ENCODE measurements at places on chromosomes 5 and 9.

- peak; percentile 84 for DNase-seq
These were observed 216.9 kb upstream of the ZNF608 start for GRCh38 chr5:124963236-124963919.

DNA sequence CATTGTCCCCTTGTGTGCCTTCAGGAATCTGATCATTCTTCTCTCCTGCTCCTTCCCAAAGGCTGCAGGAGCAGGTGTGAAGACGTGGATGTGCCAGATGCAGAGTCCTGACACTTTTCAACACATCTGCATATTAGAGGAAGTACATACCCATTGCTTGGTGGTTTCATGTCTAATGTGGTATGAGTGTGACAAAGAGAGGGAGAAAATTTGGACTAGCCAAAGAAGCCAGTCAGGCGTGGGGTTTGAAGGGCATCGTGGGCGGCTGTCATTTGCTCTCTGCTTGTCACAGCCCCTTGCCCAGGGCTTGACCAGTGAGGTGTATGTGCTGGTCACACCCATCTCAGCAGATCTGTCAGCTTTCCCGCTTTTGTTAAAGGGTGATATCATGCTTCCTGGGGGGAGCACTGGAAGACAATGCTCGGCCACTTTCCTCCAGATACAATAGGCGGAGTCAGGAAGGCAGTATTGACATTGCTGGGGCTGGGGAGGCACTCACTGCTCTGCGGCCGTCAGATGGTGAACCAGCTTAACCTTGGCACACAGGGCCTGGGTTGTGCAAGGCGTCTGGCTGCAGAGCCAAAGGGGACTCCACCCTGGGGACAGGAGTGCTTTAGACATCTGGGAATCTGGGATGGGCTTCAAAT is 8.6 kb downstream of the TEK start:
- DNase-seq, result no peak

GRCh38 chr9:125650271-125650737 is 56.7 kb downstream of the MAPKAP1 start:
- DNase-seq, result peak; percentile 78

DNA sequence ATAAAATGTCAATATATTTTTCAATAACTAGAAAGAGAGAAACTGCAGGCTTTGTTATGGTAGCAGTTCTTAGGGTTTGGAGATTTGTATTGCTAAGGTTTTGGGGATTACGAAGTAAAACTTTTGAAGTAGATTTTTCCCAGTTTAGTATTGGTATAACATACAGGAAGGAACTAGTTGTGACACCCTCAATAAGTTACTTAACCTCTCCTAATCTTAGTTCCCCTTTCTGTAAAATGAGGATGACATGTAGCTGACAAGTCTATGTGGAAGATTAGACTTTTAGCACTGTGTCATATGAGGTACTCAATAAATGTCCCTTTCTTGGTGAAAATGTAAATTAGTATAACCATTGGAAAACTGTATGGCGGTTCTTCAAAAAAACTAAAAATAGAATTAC is 73.4 kb upstream of the ATG10 start:
- no peak for DNase-seq

GRCh38 chr5:180975338-180975737 is 13.3 kb upstream of the BTNL3 start:
- DNase-seq, result no peak

GRCh38 chr9:120708526-120709224 is 5.6 kb downstream of the MEGF9 start:
- DNase-seq, result peak; percentile 63

- no peak for DNase-seq
These were observed 61.8 kb downstream of the MEF2C start for GRCh38 chr5:88821161-88821560.

GRCh38 chr9:109225629-109226028 is 58.6 kb upstream of the FRRS1L start:
- no peak for DNase-seq

DNA sequence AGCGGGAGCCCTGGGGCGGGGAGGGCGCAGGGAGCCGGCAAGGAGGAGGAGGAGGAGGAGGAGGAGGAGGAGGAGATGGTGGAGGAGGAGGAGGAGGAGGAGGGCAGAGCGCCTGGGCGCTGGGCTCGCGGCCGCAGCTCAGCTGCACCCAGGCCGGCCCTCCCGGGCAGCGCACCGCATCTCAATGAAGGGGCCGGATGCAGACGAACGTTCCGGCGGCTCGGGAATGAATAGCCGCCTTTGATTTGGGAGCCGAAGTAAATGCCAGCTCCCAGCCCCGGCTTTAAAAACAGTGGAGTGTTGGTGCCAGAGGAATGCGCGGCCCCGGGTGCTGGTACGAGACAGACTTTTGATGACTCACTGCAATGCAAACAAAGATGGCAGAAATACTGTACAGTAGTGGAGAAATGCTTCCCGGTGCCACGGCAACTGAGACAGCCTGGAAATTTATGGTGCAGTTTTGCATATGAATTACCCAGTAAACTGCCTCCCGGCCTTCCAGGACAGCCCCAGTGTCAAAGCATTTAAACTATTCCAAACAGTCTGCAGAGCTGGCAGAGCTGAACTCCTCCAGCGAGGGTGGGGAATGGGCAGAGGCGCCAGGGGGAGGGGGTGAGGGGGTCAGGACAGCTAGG is 43.1 kb downstream of the NACC2 start:
- peak; percentile 99 for DNase-seq

- no peak for DNase-seq
These were observed 411.8 kb upstream of the CDH6 start for GRCh38 chr5:30781643-30782042.

- no peak for DNase-seq
These were observed 13.0 kb downstream of the ELL2 start for GRCh38 chr5:95948631-95949030.

GRCh38 chr5:149711338-149711737 is 18.8 kb upstream of the PPARGC1B start:
- no peak for DNase-seq

- no peak for DNase-seq
These were observed 535.6 kb upstream of the MEF2C start for GRCh38 chr5:89418407-89419085.

DNA sequence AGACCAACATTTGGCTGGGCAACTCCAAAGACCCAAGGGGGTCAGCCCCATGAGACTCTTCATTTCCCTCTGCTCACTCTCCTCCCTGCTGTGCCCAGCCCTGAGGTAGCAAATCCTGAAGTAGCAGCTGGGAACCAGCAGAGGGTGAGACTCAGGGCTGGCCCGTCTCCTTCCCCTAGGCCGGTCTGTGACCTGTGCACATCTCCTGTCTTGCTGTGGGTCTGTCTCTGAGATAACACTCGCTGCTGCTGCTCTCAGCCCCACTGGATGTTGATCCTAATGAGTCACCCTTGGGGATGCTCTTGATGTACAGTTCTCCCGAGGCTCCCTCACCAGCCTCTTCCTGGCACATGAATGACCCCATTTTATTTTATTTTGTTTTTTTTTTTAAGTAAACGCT is 7.3 kb upstream of the OR2V1 start:
- DNase-seq, result peak; percentile 46

GRCh38 chr5:88488130-88488529 is 219.5 kb upstream of the TMEM161B start:
- DNase-seq, result no peak

- DNase-seq, result no peak
These were observed 6.9 kb downstream of the CAMK4 start for GRCh38 chr5:111231119-111231518.

GRCh38 chr5:65288657-65289056 is 193.1 kb downstream of the ADAMTS6 start:
- DNase-seq, result no peak

DNA sequence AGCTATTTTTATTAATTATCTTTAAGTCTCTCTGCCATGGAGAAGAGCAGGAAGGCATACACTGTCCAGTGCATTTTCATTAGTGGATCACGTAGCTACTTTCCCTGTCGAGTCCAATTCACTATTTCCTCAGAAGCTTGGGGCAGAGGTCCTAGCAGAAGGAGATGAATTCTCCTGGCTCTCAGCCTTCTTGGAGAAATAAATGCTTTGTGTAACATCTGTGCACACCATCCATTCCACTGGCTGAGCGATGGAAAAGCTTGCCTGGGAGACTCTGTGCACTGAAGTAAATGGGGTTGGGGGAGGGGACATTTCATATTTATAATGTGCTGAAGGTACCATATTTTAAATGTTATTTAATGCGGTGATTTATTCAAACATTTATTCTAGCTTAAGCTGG is 23.4 kb downstream of the PROP1 start:
- peak; percentile 27 for DNase-seq

- DNase-seq, result no peak
These were observed 22.2 kb upstream of the ERAP2 start for GRCh38 chr5:96854067-96854466.

GRCh38 chr9:82903503-82903902 is 159.4 kb downstream of the RASEF start:
- no peak for DNase-seq

- peak; percentile 60 for DNase-seq
These were observed 309.7 kb downstream of the TLE1 start for GRCh38 chr9:81379655-81380054.

DNA sequence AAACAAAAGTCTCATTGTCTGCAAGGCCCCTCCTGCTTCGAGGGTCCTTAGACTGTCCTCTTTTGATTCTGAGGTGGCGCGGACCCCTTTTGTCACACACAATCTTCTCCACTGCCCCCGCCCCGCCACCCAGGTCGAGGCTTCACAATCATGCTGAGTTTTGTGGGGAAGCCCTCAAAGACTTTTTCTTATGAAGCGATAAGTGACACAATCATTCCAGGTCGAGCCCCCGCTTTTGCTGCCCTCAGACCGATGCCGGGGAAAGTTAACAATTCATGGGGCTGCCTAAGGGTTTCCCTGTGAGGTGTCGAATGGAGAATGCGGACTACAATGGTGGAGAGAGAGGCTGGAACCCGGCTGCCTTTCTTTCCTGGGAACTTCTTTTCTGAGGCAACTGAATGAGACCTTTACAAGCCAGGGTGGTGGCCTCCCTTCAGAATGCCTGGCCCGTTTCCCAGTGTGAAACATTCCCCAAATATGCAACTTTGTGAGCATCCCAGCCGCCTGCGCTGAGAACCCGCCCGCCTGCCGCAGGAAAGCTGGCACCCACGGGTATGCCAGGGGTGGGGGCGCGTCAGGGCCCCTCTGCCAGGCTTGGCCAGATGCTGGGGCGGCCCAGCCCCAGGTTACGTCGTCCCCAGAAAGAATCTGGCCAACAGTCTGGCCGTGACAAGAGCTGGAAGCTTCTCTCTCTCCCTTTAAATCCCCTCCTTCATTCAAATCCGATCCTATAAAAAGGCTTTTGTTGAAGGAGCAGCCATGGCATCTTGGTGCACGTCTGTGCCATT is 71.9 kb downstream of the MAP1B start:
- peak; percentile 97 for DNase-seq

DNA sequence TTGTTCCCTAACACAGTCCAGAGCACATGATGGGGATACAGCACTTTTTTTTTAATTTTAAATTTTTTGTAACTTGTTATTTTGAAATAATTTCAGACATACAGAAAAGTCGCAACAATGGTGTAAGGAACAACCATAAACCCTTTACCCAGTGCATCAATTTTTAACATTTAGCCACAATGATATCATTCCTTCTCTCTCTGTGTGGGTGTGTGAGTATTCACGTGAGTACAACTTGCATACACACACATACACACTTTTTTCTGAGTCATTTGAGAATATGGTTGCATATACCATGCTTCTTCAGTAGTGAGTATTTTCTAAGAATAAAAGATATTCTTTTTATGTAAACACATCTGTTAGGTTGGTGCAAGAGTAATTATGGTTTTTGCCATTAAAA is 135.2 kb downstream of the ARHGAP26 start:
- no peak for DNase-seq

- no peak for DNase-seq
These were observed 64.7 kb downstream of the MEF2C start for GRCh38 chr5:88818296-88818695.

- DNase-seq, result peak; percentile 66
These were observed 119.4 kb downstream of the ADAMTS12 start for GRCh38 chr5:33772380-33772897.
